Smooth muscle cell of the coronary artery (primary cell): ENCODE measurements at places on chromosomes 7 and 10. TPM values are rescaled to one million over a fixed set of nuclear protein-coding genes. Genes with fewer than 3 reads are reported as not detected.

ADCY1 gene
- 0.08 and 2.3 TPM in 2 replicates for total RNA-seq

NEUROG3 gene
- total RNA-seq = not detected in 2 replicates

EIF5AL1 gene
- total RNA-seq = 0.35 and 0.38 TPM in 2 replicates

UCN3 gene
- total RNA-seq = not detected in 2 replicates

BBIP1 gene
- 6.1 and 20.0 TPM in 2 replicates for total RNA-seq

MAD1L1 gene
- total RNA-seq = 53.6 and 59.3 TPM in 2 replicates

ANKRD61 gene
- 0.15 and 0.35 TPM in 2 replicates for total RNA-seq

MYL10 gene
- not detected in 2 replicates for total RNA-seq

TMEM229A gene
- total RNA-seq = 0.23 and 0.38 TPM in 2 replicates

CPXM2 gene
- total RNA-seq = 19.4 and 45.6 TPM in 2 replicates

VIPR2 gene
- total RNA-seq = 0.23 TPM in 1 of 2 replicates, not detected in the other

ACBD7 gene
- 0.12 and 1.1 TPM in 2 replicates for total RNA-seq

CALML5 gene
- not detected in 2 replicates for total RNA-seq

FAM25C gene
- not detected in 2 replicates for total RNA-seq

FBXO24 gene
- 0.30 TPM in 1 of 2 replicates, not detected in the other for total RNA-seq

INMT gene
- 87.2 and 104 TPM in 2 replicates for total RNA-seq

MMD2 gene
- not detected in 2 replicates for total RNA-seq

TCERG1L gene
- total RNA-seq = not detected in 2 replicates

GNGT1 gene
- not detected in 2 replicates for total RNA-seq

NYAP1 gene
- 0.12 and 0.38 TPM in 2 replicates for total RNA-seq

FOXP2 gene
- total RNA-seq = 0.08 and 5.6 TPM in 2 replicates

GSTO1 gene
- total RNA-seq = 170 and 193 TPM in 2 replicates

HOGA1 gene
- total RNA-seq = 0.75 and 0.94 TPM in 2 replicates

NPC1L1 gene
- total RNA-seq = 0.12 TPM in 1 of 2 replicates, not detected in the other

SEMA4G gene
- 0.47 and 0.53 TPM in 2 replicates for total RNA-seq

HOXA6 gene
- not detected in 2 replicates for total RNA-seq

SIRT1 gene
- 7.3 and 8.5 TPM in 2 replicates for total RNA-seq

TAS2R5 gene
- total RNA-seq = 0.38 and 0.59 TPM in 2 replicates

FXYD4 gene
- not detected in 2 replicates for total RNA-seq

HSPA12A gene
- 0.90 and 15.7 TPM in 2 replicates for total RNA-seq

UNCX gene
- total RNA-seq = not detected in 2 replicates

CYTH3 gene
- total RNA-seq = 26.6 and 62.2 TPM in 2 replicates

CACNB2 gene
- total RNA-seq = 0.08 and 2.7 TPM in 2 replicates

PTPRZ1 gene
- total RNA-seq = 0.12 and 0.15 TPM in 2 replicates

CYP3A7 gene
- total RNA-seq = 0.23 TPM in 1 of 2 replicates, not detected in the other
